A549 treated with DMSO at 1 μM for 4 hours (cell line): ENCODE measurements at places on chromosomes 4 and X. TPM values are rescaled to one million over a fixed set of nuclear protein-coding genes. Genes with fewer than 3 reads are reported as not detected.

Gene SULT1B1
- 0.01 TPM in 2 of 5 replicates, not detected in the others for total RNA-seq

Gene VCX2
- not detected in 5 replicates for total RNA-seq

Gene KCTD8
- total RNA-seq = not detected in 5 replicates

Gene GPR143
- 0.06 to 0.20 TPM (median 0.11 TPM) in 3 of 5 replicates, not detected in the others for total RNA-seq

Gene CD38
- total RNA-seq = 8.4 to 12.4 TPM (median 9.5 TPM) in 5 replicates
